NCI-H526 treated with DMSO at 0.1 percent for 48 hours (cell line): ENCODE measurements at places on chromosomes 16 and 17.

GRCh38 chr16:72749091-72749490, 298.8 kb downstream of the ZFHX3 start:
- DNase-seq = no peak

- DNase-seq = no peak
These were observed 5.5 kb upstream of the CDH1 start for GRCh38 chr16:68731637-68732036.

DNA sequence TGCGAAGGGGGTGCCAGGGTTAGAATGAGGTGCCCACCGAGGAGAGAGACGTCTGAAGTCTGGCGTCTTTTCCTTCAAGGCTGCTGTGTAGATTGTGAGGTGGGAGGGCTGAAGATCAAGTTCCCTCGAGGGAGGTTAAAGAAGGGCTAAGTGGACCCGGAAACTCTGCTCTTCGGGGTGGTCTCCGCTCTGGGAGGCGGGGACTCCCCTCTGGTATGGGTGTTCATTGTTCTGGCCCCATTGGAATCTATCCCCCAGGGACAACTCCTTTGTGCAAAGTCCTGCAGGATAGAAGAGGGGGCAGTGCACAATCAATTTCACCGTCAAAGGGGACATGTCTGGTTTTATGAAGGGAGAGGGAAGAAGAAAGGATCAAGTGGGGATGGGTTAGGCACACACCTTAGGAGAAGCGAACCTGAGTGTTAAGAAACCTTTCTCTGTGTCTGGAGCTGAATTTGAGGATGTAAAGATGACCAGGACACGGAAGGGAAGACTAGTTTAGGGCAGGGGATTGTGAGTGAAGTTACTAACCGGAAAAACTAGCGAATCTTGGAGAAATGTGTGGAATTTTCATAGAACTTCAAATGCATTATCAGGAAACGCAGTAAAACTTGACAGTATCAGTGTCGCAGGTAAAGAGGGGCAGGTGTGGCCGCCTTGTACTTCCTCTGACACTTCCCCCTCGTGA, 809 bp upstream of the RAB34 start:
- DNase-seq = no peak

DNA sequence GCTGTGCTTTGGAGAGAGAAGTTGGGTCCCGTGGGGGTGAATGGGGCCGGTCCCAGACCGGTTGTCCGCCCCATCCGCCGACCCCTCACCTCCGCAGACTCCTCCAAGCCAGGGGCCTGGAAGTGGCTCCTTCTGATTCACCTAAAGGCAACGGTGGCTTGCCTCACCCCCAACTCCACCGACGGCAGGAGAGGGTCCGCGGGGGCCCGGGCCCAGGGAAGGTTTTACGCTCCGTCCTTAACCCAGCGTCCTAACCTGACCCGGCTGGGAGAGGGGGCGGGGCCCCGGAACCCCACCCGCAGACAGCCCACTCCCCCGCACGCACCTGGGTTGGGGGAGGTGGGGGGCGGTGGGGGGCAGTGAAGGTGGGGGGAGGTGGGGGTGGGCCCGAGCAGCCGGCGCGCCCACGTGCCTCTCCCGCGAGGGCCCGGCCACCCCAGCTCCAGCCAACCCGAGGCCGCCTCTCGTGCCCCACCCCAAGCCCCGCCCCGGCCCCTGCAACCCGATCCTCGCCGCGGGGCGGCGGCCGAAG, 12.7 kb upstream of the CD300A start:
- DNase-seq = no peak

- no peak for DNase-seq
These were observed 2.4 kb downstream of the SERPINF1 start for GRCh38 chr17:1764284-1764683.
